T-helper 17 cell (primary cell): ENCODE measurements at places on chromosomes 12 and 14.

GRCh38 chr14:20438664-20439063 lies 2.7 kb upstream of the KLHL33 start:
- no peak for DNase-seq

DNA sequence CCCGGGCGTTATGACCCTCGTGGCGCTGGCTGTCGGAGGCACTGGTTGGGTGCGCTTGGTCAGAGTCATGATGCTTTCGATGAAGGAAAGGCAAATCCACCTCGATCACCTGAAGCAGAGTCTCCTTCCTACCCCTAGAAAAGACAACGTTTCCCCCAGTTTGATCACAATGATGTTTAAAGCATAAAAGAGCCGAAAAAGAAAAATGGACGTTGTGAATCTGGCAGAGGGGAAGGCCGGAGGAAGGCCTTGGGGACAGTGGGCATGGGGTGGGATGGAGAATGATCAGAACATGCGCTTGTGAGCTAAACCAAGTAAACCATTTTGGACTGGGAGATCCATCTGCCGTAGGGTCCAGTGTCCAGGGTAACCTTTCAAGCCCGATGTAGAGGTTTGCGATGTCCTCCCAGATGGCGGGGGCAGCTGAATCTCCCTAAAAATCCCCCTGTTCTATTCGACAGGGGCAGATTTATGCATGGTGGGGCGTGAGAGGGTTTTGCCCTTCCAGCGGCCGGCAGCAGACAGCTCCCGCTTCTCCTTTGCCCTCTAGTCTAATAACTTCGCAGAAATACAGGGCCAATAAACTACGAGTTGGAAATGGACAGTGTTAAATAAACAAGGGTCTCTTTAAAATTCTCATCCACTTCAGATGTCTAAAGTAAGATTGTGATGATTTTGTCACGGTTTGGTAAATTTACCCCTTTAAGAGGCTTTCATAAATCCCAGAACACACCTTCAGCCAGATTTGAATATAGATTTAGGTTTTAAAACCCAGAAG lies 2.3 kb upstream of the OTX2 start:
- DNase-seq: no peak

DNA sequence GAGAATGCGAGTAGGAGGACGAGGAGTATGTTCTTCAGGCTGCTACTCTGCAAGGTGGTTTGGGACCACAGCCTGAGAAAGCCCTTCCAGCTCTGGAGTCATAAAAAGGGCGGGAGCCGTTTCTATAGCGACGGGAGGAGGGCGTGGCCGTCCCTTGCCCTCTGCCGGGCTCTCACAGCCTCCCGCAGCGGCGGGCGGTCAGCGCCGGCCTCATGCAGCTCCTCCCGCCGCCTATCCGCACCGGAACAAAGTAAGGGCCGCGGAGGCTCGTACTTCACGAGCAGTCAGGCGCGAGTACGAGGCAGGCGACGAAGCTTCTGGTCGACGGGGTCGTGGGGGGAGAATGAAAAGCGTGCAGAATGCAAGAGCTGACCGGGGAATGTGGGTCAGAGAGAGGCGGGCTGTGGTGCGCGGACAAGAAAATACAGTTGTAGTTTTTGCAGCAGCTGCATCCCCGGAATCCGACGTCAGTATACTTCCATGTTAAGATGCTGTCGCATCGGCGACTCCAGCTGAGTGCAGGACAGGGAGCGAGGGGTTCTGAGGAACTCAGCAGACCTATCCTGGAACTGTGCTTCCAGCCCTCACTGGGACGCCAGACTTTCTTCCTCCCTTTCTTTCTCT lies at the start of gene DYRK4:
TSS of gene DYRK4 (plus strand) at position 175 of the 624 bp plus-strand sequence. CDS start at position 213, 38 bp downstream.
- no peak for DNase-seq

DNA sequence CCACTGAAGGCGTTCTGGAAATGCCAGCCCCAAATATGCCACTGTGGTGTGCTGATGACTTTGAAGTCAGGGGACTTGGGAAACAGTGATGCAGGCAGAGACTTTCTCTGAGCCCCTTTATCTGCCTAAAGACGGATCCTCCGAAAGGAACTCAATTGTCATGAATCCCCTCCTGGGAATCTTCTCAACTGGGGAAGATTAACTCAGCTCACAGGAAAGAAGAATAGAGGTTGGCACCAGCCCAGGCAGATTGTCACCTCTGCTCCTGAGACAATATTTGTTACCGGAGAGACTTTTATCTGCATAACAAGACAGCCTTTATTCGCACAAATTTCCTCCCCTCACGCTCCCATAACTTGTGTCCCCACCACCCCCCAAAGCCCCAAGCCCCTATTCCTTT lies 414.4 kb downstream of the FUT8 start:
- no peak for DNase-seq

- DNase-seq: no peak
Observed at GRCh38 chr14:55353686-55354467, 57.8 kb downstream of the ATG14 start.

DNA sequence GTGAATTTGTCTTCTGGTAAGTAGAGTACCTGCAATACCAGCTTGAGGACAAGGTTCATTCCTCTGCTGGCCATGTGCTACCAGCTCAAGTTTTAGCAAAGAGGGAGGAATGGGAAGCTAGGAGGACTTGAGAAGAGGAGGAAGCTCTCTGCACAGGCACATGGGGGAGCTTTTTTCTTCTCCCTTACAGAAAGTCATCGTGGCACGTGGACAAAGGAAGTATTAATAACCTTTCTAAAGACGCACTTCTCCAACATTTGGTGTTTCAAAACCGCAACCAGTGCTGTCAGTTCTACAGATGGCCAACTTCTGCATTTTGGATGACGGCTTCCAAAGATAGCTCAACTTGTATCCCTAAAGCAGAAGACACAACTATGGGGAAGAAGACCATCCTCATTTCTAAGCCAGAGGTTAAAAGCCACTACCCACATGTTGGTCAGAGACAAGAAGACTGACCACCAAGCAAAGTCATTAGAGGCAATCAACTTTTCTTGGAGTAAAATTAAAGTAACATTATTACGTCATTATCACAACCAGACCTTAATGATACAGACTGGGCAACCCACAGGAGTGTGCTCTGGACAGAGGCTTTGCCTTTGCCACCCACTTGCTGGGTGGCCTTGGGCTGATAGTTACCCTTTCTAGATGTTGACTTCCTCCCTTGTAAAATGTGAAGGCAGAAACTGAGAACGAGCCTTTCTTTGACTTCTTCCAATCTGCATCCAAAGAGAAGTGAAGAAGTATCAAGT lies 12.3 kb upstream of the TMED10 start:
- no peak for DNase-seq
